CD4-positive, alpha-beta T cell (primary cell): ENCODE measurements at places on chromosomes 2 and 18. TPM values are rescaled to one million over a fixed set of nuclear protein-coding genes. Genes with fewer than 3 reads are reported as not detected.

- H3K27me3 ChIP-seq: no peaks in the 10 kb centered on the region
- H3K4me3 ChIP-seq: peak overlapping the region; percentile 61
- DNase-seq: no peak
- H3K36me3 ChIP-seq: peaks cover 9% of the 10 kb centered on the region
- H3K27ac ChIP-seq: no peak overlapping the region
Observed at GRCh38 chr2:96816836-96817702, 1.0 kb downstream of the CNNM3 start.

DNA sequence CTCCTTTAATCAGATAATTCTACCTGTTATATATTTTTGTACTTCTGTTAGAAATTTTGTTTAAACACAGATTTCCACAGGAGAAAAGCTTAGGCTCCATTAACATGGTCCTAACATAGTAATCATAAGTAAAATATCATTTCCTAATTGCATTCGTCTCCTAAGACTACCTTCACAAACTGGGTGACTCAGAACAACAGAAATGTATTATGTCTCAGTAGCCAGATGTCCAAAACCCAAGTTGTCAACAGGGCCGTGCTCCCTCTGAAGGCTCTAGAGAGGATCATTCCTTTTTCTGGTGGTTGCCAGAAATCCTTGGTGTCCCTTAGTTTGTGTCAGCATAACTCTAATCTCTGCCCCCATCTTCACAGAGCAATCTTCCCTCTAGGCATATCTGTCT lies 5.4 kb downstream of the FBXO15 start:
- H3K4me3 ChIP-seq: no peak overlapping the region
- no peak overlapping the region for H3K27ac ChIP-seq
- H3K4me1 ChIP-seq: peaks cover 5% of the 10 kb centered on the region
- no peak for DNase-seq

DNA sequence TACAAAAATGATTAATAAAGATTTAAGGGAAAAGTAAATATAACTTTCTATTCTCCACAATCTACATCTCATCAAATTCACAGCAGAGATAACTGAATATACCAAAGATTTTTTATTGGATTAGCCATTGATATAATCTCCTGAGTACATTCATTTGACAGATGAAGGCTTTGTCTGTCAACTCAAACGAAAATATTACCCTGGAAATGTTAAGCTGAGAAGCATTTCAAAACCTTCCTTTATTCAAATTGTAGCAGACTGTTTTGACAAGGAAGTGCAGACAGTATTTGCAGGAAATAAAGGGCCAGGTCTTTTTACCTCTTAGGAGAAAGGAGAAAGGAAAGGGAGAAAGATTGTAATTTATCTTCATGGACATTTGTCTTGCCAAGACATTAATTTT lies 473.5 kb downstream of the TMEM182 start:
- H3K36me3 ChIP-seq: no peaks in the 10 kb centered on the region
- no peak for DNase-seq
- H3K27ac ChIP-seq: no peak overlapping the region
- no peaks in the 10 kb centered on the region for H3K4me1 ChIP-seq

GPBAR1 gene
- total RNA-seq: 1.6 TPM

GRCh38 chr2:40355451-40355850 lies 96.4 kb downstream of the SLC8A1 start:
- DNase-seq: no peak
- no peaks in the 10 kb centered on the region for H3K27me3 ChIP-seq
- H3K4me3 ChIP-seq: no peak overlapping the region
- no peak overlapping the region for H3K27ac ChIP-seq

GRCh38 chr2:149486664-149487063 lies 100.9 kb downstream of the MMADHC start:
- no peaks in the 10 kb centered on the region for H3K27me3 ChIP-seq
- H3K4me3 ChIP-seq: no peak overlapping the region
- DNase-seq: no peak
- no peaks in the 10 kb centered on the region for H3K36me3 ChIP-seq
- no peaks in the 10 kb centered on the region for H3K4me1 ChIP-seq

DNA sequence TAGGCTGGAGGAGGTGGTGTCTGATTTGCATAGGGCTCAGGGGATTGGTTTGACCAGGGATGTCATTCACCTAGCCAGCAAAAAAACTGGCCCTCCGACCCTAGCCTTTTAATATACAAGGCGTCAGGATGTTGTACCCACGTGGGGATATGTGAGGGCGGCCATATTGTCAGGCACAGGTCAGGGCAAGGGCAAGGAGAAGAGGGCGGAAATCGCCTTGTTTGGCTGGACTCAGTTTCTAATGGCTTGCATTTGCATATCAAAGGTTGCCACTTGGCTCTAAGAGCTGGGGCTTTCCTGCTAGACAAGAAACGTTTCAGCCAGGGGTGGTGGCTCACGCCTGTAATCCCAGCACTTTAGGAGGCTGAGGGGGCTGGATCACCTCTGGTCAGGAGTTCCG lies 24.9 kb upstream of the PDCL3 start:
- no peaks in the 10 kb centered on the region for H3K4me1 ChIP-seq
- no peak overlapping the region for H3K4me3 ChIP-seq
- no peaks in the 10 kb centered on the region for H3K36me3 ChIP-seq
- no peak for DNase-seq

- no peaks in the 10 kb centered on the region for H3K4me1 ChIP-seq
- DNase-seq: no peak
- H3K36me3 ChIP-seq: no peaks in the 10 kb centered on the region
- H3K4me3 ChIP-seq: no peak overlapping the region
- H3K27ac ChIP-seq: no peak overlapping the region
Observed at GRCh38 chr2:85819811-85820510, 66.2 kb downstream of the ATOH8 start.

SOX11 gene
- not detected for total RNA-seq

GRCh38 chr2:125643585-125643984 lies 1012.4 kb upstream of the GYPC start:
- DNase-seq: no peak
- no peaks in the 10 kb centered on the region for H3K27me3 ChIP-seq
- H3K4me1 ChIP-seq: no peaks in the 10 kb centered on the region
- no peaks in the 10 kb centered on the region for H3K36me3 ChIP-seq

- DNase-seq: no peak
- no peaks in the 10 kb centered on the region for H3K4me1 ChIP-seq
- no peaks in the 10 kb centered on the region for H3K36me3 ChIP-seq
- no peaks in the 10 kb centered on the region for H3K27me3 ChIP-seq
- H3K27ac ChIP-seq: no peak overlapping the region
- no peak overlapping the region for H3K4me3 ChIP-seq
Observed at GRCh38 chr2:124563426-124563825, 538.3 kb downstream of the CNTNAP5 start.

- H3K27me3 ChIP-seq: peaks cover 3% of the 10 kb centered on the region
- no peak overlapping the region for H3K27ac ChIP-seq
- no peaks in the 10 kb centered on the region for H3K36me3 ChIP-seq
- no peak for DNase-seq
Observed at GRCh38 chr2:101193033-101193626, 41.9 kb upstream of the TBC1D8 start.

DNA sequence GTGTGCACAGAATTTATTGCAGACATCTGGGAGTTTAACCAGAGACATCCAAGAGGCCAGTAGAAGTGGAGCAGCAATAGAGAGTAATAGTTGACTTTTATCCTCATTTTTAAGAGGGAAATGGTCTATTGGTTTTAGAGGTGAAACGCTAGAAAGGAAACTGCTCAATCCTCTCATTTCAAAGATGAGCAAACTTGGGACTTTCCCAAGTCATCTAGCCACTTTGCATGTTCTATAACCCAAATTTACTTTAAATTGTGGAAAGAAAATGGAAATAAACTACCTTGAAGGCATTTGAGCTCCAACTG lies 601.7 kb downstream of the ARHGAP15 start:
- no peak for DNase-seq
- H3K27ac ChIP-seq: no peak overlapping the region
- H3K36me3 ChIP-seq: peaks cover 19% of the 10 kb centered on the region
- peaks cover 5% of the 10 kb centered on the region for H3K4me1 ChIP-seq
- no peaks in the 10 kb centered on the region for H3K27me3 ChIP-seq
- H3K4me3 ChIP-seq: no peak overlapping the region

DNA sequence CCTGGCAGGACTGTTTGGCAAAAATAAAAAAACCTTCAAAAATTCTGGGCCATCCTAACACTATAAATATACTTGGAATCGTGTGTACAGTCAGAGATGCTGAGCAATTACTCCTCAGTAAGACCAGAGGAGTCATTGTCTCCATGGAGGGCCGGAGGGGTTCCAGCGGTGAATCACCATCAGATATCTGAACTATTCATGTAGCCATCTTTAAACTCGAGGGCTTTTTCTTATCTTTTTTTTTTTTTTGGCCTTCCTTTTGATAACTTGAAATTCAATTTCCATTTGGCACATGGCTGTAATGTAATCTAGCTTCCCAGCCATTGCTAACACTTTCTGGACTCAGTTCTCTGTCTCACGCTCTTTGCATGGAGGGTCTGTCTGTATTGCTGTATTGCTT lies 7.4 kb upstream of the FHL2 start:
- H3K4me1 ChIP-seq: no peaks in the 10 kb centered on the region
- no peak overlapping the region for H3K27ac ChIP-seq
- DNase-seq: no peak
- H3K4me3 ChIP-seq: no peak overlapping the region
- no peaks in the 10 kb centered on the region for H3K36me3 ChIP-seq
- no peaks in the 10 kb centered on the region for H3K27me3 ChIP-seq

DNA sequence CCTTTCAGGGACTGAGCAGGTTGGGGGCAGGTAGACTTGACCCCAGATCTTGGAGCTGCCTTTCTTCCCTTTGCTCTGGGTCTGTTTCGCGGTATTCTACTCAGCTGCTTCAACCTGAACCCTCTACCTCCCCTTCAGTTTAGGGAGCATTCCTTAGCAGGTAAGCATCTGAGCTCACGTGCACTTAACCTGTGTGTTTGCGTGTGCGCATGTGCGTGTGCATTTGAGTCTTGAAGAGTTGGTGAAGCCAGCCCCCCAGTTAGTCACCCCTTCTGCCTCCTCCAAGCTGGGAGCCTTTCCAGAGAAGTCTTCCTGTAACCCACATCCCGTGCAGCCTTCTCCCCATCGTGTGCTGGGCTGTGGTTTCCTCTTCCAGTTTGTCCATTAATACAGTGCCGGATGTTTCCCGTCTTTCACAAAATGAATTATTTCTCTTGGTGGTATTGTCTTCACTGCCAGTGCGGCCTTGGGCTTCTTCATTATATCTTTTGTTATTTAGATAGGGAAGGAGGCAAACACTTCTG lies 33.2 kb downstream of the B3GNT2 start:
- peaks cover 13% of the 10 kb centered on the region for H3K36me3 ChIP-seq
- no peak overlapping the region for H3K27ac ChIP-seq

DNA sequence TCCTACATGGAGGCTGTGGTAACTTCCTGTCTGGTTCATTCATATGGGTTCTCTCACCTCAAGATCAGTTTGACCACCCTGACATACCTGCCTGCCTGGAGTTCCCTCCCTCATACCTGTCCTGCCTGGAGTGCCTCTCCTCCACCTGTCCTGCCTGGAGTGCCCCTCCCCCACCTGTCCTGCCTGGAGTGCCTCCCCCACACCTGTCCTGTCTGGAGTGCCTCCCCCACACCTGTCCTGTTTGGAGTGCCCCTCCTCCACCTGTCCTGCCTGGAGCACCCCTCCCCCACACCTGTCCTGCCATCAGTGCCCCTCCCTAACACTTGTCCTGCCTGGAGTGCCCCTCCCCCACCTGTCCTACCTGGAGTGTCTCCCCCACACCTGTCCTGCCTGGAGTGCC lies 461.9 kb downstream of the PTPRM start:
- H3K27ac ChIP-seq: no peak overlapping the region
- no peaks in the 10 kb centered on the region for H3K36me3 ChIP-seq
- H3K4me1 ChIP-seq: no peaks in the 10 kb centered on the region
- DNase-seq: no peak
- H3K4me3 ChIP-seq: no peak overlapping the region

DNA sequence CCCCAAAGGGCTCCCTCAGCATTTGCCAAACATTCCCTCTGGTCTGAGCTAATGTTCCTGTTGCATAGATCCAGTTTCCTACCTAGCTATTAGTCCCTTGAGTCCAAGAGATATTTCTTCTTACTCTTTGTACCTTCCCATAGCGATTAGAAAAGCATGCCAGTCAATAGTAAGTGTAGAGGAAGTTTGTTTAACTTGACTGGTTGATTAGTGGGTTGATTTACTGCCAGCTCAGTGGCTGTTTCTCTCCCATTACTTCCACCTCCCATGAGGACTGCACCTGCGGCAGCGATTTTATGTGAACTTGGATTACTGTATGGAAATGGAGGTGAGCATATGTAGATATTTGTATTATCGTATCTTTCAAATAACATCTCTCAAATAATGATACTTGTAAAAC lies 1748.4 kb upstream of the CELF4 start:
- no peaks in the 10 kb centered on the region for H3K4me1 ChIP-seq
- no peak for DNase-seq
- H3K4me3 ChIP-seq: no peak overlapping the region
- no peak overlapping the region for H3K27ac ChIP-seq

GRCh38 chr2:130327703-130328527 lies 14.8 kb upstream of the IMP4 start:
- no peak overlapping the region for H3K27ac ChIP-seq
- H3K36me3 ChIP-seq: no peaks in the 10 kb centered on the region
- DNase-seq: no peak
- peaks cover 9% of the 10 kb centered on the region for H3K4me1 ChIP-seq
- peaks cover 18% of the 10 kb centered on the region for H3K27me3 ChIP-seq

CXCR1 gene
- 0.08 TPM for total RNA-seq

DNA sequence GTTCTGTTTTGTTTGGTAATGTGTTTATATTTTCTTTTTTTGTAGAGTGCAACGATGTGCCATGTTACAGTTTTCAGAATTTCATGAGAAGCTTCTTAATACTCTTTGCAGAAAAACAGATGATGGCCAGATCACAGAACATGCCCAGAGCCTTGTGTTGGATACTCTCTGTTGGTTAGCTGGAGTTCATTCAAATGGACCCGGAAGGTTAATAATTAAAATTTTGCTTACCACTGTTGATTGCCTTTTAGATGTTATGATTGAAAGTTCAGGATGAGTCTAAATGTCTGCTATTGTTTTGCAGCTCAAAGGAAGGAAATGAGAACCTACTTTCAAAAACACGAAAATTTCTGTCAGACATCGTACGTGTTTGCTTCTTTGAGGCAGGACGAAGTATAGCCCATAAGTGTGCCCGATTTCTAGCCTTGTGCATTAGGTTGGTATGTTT lies 85.2 kb downstream of the BIRC6 start:
- no peaks in the 10 kb centered on the region for H3K27me3 ChIP-seq
- H3K4me1 ChIP-seq: no peaks in the 10 kb centered on the region

RAB6D gene
- total RNA-seq: not detected

DNA sequence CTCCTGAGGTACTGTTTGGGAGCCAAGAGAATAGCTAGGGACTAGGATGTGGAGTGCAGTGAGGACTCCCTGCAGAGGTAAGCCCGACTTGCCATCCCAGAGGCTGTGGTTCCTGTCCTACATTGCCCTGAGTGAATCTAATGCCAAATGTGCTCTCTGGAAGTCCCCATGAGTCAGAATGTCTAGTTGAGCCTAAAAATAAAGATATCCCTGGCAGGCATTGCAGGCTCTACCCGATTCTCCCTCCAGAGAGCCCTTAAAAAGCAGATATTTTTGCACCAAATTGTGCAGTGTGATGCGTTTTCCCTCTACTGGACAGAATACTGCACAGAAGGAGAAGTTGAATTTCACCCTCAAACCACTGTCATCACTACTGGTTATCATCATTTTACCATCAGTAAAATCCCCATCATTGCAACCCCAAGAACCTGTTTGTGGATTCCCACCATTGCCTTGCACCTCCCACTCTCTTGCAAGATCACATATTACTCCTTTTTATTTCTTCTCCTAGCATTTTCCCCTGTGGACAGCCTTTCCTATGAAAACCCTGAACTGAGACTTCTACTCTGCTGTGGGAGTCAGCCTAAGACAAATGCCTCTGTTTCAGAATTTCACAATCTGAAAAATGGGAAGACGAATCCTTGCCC lies 98.0 kb downstream of the MARCHF4 start:
- H3K4me3 ChIP-seq: no peak overlapping the region
- DNase-seq: no peak
- H3K36me3 ChIP-seq: no peaks in the 10 kb centered on the region
- no peak overlapping the region for H3K27ac ChIP-seq
